NCI-H1092 treated with DMSO at 0.1 percent for 48 hours (cell line): ENCODE measurements at places on chromosomes 2 and 18.

DNA sequence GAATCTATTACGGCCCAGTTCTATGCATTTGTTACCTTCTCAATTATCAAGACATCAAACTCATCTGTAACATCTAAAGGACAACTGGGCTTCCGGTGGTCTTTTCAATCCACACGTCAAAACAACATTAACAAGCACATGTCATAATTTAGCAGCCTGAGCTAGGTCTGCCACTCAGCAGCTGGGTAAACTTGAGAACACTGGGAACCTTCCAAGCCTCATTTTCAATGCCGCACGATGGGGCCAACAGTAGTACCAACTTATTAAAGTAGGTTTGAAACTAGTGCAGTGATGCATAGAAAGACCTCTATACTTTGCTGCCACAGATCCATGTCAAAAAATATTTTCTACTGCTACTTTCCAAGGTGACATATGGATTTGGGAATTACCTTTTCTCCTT is 60.4 kb downstream of the COL4A4 start:
- peak; percentile 40 for DNase-seq

DNA sequence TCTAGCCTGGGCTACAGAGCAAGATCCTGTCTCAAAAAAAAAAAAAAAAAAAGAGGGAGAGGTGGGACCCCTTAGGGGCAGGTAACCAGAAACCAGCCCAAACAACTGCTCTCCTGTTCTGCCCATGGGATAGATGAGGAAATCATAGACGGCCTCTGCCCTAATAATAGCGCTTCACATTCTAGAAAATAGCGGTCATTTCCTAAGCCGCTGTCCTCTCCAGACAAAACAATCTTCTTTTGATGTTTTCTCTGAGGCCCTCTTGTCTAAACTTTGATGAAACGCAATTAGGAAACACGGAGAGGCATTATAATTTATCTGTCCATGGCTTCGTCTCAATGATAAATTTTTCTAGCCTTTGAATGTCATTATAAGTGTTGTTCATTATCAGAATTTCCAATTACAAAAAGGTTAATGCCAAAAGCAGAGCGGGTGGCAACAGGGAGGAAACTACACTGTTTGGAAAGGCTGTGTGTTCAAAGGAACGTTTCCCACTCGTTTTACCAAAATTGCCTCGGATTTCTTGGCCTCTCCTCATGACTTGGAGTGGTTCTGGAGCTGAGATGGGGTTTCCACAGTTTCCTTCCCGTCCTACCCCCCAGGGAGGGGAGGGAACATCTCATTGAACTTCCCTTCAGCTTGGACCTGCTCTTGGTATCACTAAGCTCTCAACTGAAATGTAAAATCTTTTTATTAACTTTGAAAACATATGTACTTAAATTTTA is 151.6 kb upstream of the ZNF236 start:
- no peak for DNase-seq

- DNase-seq = no peak
These were observed 658.7 kb downstream of the KCNJ3 start for GRCh38 chr2:155357172-155357571.

GRCh38 chr2:236857246-236857645 is 228.4 kb upstream of the COPS8 start:
- no peak for DNase-seq

GRCh38 chr2:33230842-33231241 is 245.6 kb upstream of the RASGRP3 start:
- DNase-seq = no peak

GRCh38 chr18:617970-618504 is 21.2 kb downstream of the CLUL1 start:
- no peak for DNase-seq

GRCh38 chr18:26868968-26869586 is 3.6 kb upstream of the AQP4 start:
- DNase-seq = no peak

DNA sequence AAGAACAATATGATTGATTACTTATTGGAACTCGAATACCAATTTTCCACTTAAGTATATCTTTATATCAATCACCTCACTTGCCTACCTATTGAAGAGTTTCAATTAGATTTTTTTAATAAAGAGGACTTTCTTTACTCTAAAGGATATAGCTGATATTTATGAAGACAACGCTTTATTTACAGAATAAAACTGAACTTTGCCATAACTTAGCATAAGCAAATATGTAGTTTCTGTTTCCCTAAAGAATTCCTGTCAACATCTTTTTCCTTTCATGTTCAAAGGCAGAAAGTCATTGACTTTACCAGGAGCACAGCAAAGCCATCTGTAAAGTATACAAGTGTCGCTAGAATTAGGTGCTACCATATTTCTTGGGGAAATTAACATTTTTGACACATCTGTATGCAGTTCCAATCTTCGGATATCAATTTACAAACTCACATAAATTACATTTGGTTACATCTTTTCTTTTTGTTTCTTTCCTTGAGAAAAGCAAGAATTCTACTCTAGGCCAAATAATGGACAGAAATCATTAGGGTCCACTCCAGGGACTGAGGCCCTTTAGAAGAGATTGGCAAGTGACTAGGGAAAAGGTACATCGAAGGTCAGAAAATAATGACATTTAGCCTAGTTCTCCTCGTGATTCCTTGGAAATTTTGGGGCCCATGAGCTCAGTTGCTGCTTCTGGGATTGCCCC is 7.5 kb upstream of the SCN1A start:
- DNase-seq = no peak

GRCh38 chr2:159035790-159036411 is 67.5 kb downstream of the TANC1 start:
- peak; percentile 6 for DNase-seq

- no peak for DNase-seq
These were observed 68.8 kb downstream of the THADA start for GRCh38 chr2:43526994-43527393.

- DNase-seq = no peak
These were observed 17.9 kb upstream of the ARHGAP25 start for GRCh38 chr2:68716604-68717304.

GRCh38 chr2:162890690-162891311 is 52.2 kb upstream of the KCNH7 start:
- peak; percentile 23 for DNase-seq

GRCh38 chr2:112646791-112647689 is 1.3 kb downstream of the SLC20A1 start:
- no peak for DNase-seq

- DNase-seq = no peak
These were observed 49.2 kb downstream of the EEF1B2 start for GRCh38 chr2:206208900-206209299.

- no peak for DNase-seq
These were observed 102.9 kb upstream of the ALPP start for GRCh38 chr2:232275670-232276069.

DNA sequence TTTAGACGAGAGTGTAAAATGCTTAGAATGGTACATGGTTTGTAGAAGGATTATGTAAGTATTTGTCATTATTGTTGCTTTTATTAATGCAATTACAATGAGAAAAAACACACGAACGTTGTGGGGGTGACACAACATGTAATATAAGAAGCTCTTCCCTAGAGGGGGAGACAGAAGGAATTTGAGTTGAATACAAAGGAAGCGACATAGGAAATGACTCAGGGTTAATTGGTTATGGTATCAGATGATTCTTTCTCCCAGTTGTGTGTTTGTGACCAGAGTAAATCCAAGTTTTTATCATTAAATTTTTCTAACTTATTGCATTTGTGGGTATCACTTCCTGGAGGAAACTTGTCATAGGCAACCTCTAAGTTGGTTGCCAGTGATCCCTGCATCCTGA is 625.6 kb upstream of the CDH2 start:
- DNase-seq = no peak

DNA sequence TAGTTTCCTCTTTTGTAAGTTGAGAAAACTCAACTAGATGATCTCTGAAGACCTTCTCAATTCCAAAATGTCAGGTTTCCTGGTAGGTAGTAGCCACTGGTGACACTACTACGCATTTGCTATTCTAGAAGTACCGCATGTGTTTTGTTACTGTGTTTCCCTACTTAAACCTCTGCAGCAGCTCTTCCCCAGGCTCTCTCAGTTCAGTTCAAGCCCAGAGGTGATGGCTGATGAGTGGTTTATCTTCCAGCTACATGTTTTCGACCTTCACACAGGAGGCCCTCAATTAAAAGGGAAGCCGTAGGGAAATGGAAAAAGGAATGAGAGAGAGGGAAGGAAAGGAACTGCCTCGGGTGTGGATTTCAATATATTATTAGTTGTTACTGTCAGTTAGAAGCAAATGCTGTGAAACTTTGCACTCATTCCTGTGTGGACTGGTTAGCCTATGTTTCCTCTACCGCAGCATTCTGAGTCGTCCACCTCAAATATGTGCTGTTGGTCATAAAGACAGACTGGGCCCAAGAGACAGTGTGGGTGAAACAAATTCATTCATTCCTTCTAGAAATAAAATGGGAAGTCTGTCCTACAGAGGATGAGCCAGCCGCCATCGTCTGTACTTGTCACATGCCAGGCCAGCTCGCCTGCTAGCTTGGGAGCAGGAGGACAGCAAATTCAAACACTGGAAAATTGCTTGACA is 455.2 kb upstream of the RAB12 start:
- DNase-seq = no peak

DNA sequence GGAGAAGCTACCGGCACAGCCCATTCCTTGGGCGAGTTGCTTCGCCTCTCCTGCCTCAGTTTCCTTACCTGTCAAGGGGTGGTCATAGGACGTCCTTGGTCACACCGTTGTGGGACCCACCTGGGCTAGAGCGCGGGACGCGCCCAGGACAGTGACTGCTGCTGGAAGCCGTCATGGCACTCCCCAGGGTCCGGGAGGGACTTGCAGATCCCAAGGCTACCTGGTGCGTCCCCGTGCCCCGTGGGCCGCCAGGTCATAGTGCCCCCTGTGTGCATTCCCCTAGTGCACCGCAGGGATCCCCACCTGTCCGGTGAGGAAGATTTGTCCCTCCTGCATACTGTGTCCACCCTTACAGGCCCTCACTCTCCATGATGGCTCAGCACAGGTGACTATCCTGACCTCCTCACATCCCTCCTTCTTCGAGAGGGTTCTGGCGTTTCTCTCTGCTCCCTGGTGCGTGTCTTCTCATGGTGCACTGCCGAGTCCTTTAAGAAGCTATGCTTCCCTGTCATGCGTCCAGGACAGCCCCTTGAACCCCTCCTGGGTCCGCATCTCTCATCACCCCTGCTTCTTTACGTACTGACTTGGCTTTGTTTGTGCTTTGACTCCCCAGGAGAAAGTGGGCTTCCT is 886 bp upstream of the STK25 start:
- DNase-seq = no peak

DNA sequence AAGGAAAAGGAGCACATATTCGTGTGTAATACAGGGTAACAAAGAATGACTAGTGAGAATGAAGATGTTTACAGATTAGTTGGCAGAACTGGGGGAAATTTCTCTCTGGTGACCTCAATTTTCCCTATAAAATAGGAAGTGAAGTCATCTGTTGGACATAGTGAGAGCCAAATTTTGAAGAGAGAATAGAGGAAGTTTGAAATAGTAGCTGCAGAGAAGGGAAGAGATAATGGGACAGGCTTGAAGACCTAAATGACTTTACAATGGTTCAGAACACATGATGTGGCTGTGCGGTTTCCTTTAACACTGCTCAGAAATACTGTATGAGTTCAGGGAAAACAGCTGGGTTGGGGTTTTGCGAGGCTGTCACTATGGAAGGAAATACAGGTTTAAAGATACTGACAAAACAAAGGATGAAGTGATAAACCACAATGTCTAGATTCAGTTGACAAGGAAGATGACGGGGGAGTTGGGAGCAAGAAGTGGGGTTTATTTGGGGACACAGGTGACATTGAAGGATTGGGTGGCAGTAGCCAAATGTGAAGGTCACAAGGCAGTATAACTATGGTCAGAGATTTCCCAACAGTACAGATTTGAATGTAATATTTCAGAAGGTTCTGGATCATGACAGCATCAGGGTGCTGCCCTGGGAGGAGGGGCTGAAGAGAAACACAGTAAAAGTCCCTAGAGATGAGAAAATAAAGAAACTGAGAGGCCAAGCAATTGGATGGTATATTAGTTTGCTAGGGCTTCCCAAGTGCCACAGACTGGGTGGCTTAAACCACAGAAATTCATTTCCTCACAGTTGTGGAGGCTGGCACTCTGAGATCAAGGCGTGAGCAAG is 82.6 kb upstream of the TANK start:
- no peak for DNase-seq

- DNase-seq = no peak
These were observed 1287.5 kb upstream of the NXPH2 start for GRCh38 chr2:140067661-140068060.

DNA sequence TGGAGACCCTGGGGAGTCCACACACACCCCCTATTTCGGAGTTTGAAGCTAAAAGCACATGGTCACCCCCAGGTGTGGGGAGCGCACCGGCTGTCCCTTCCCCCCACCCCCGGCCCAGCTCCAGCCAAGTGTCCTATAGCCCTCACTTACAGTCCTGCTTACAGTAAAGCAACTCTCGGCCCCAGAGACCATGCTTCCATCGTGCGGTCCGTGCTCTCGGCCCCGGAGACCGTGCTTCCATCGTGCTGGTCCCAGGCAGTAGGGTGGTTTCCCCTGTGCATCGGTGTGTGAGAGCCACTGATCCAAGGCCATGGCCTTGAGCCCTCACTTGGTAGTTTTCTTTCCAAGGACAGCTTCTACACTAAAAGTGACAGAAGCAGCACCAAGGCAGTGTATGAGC is 48.7 kb downstream of the GBX2 start:
- DNase-seq = no peak

DNA sequence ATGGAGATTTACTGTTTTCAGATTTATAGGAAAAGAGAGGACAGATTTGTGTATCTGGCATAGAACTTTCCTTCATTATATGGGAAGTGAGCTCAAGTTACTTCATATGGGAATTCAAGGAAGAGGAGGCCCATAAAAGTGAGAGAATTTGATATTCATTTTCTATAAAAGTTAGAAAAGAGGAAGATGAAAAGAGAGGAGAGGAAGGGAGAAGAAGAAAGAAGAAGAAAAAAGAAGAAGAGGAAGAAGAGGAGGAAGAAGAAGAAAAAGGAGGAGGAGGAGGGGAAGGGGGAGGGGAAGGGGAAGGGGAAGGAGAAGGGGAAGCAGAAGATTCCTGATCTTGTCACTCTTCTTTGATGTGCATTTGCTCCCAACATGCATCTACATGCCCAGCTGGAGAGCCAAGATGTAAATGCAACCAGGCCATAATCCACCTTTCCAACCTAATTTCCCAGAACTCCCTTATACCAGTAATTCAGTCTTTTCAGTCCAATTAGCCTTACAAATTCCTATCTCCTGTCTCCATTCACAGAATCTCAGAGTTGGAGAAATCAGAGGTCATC is 15.7 kb upstream of the NMI start:
- DNase-seq = no peak

GRCh38 chr18:27728659-27729058 is 448.3 kb downstream of the CDH2 start:
- no peak for DNase-seq
